ENCODE measurements at places on chromosomes 3 and 15. TPM values are rescaled to one million over a fixed set of nuclear protein-coding genes. Genes with fewer than 3 reads are reported as not detected.

SLC6A1 gene
- total RNA-seq = not detected

TGM4 gene
- total RNA-seq = 0.46 TPM

SLITRK3 gene
- not detected for total RNA-seq

ARGFX gene
- total RNA-seq = not detected

RASA2 gene
- 14.5 TPM for total RNA-seq

IQCH gene
- total RNA-seq = 3.9 TPM

RAB6B gene
- total RNA-seq = 49.2 TPM

GPR160 gene
- total RNA-seq = 0.18 TPM

ZNF860 gene
- total RNA-seq = 8.9 TPM

RASGRP1 gene
- 0.51 TPM for total RNA-seq
